ENCODE measurements at places on chromosomes 1 and 21. TPM values are rescaled to one million over a fixed set of nuclear protein-coding genes. Genes with fewer than 3 reads are reported as not detected.

MAEL gene
- not detected for total RNA-seq

PGLYRP4 gene
- not detected for total RNA-seq

- no peaks in the 10 kb centered on the region for H3K27me3 ChIP-seq
- no peaks in the 10 kb centered on the region for H3K36me3 ChIP-seq
- DNase-seq: no peak
- peak overlapping the region; percentile 97 for H3K27ac ChIP-seq
- no peak overlapping the region for H3K4me3 ChIP-seq
- H3K4me1 ChIP-seq: peaks cover 48% of the 10 kb centered on the region
Measured at GRCh38 chr1:234727018-234727940, 117.3 kb upstream of the IRF2BP2 start.

- peaks cover 48% of the 10 kb centered on the region for H3K36me3 ChIP-seq
- peaks cover 28% of the 10 kb centered on the region for H3K4me1 ChIP-seq
- no peak overlapping the region for H3K4me3 ChIP-seq
- H3K27ac ChIP-seq: no peak overlapping the region
Measured at GRCh38 chr1:226369110-226369509, 38.8 kb downstream of the PARP1 start.

GRCh38 chr1:14366091-14367018, 232.1 kb upstream of the KAZN start:
- H3K4me3 ChIP-seq: no peak overlapping the region
- H3K27ac ChIP-seq: no peak overlapping the region
- H3K4me1 ChIP-seq: peaks cover 13% of the 10 kb centered on the region
- H3K27me3 ChIP-seq: no peaks in the 10 kb centered on the region
- peak; percentile 45 for DNase-seq
- H3K36me3 ChIP-seq: no peaks in the 10 kb centered on the region

GRCh38 chr1:8412183-8412831, 94.4 kb downstream of the SLC45A1 start:
- H3K27me3 ChIP-seq: no peaks in the 10 kb centered on the region
- H3K4me3 ChIP-seq: no peak overlapping the region
- H3K4me1 ChIP-seq: peaks cover 90% of the 10 kb centered on the region
- H3K36me3 ChIP-seq: no peaks in the 10 kb centered on the region
- DNase-seq: no peak
- H3K27ac ChIP-seq: peak overlapping the region; percentile 80

CA6 gene
- not detected for total RNA-seq

DNA sequence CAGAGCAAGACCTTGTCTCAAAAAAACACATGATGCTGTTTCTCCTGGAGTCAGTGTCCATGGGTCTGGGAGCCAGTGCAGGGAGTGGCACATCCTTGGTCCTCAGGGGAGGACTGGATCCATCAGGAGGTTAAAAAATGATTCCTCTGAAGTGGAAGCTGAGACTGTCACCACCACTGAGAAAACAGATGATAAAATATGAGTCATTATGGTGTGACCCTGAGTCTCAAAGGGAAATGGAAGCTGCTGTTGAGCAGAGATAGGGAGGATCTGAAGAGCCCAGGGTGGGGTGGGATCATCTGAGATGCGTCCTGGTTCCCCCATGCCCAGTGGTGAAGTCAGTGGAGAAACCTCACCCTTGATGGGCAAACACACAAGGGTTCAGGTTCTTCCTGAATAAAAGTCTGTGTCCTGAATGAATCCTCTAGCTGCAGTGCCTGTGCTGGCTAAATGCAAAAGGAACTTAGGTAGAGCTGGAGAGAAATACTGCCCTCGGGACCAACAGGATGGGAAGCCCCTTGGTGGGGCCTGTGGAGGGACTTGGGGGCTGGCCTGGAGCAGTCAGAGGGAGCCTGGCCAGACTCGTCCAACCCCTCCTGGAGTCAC, 61.6 kb upstream of the TENT5B start:
- no peak overlapping the region for H3K27ac ChIP-seq
- peaks cover 5% of the 10 kb centered on the region for H3K4me1 ChIP-seq
- no peaks in the 10 kb centered on the region for H3K36me3 ChIP-seq
- no peak overlapping the region for H3K4me3 ChIP-seq
- no peak for DNase-seq

TMEM269 gene
- 0.11 TPM for total RNA-seq

Data from thyroid gland (tissue), 4 donors.